ENCODE measurements at places on chromosomes 2 and 18.

GRCh38 chr18:10044054-10044453, 130.2 kb downstream of the VAPA start:
- no peak for DNase-seq

DNA sequence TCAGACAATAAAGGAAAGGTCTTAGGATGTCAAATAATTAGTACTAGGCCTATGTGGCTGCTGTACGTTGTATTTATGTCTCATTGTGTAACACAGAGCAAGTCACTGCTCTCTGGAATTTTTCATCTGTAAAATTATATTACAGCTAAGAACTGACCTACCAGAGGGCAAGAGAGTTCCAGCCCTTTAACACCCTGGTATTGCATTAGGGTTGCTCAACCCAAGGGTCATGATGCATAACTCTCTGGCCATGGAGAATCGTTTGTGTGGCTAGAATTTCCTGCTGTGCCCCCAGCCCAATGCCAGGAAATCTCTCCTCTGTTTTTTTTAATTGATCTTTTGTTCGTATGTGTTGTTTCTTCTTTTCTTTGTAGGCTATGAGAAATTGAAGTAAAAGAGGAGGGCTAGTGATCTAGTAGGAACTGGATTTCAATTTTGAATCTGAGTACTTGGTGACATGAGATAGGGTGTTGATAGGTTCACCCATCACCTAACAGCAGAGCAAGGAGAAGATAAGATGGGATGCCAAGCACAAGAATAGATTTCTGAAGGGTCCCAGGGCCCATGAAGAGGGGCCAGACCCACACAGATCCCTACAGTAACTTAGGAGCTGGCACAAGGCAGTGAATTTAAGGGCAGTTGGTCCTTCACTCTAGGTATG, 571.2 kb upstream of the TNP1 start:
- no peak for DNase-seq

- no peak for DNase-seq
These were observed 348.9 kb downstream of the HRH4 start for GRCh38 chr18:24809173-24809950.

GRCh38 chr2:9297156-9297555, 90.5 kb downstream of the ASAP2 start:
- DNase-seq: no peak

DNA sequence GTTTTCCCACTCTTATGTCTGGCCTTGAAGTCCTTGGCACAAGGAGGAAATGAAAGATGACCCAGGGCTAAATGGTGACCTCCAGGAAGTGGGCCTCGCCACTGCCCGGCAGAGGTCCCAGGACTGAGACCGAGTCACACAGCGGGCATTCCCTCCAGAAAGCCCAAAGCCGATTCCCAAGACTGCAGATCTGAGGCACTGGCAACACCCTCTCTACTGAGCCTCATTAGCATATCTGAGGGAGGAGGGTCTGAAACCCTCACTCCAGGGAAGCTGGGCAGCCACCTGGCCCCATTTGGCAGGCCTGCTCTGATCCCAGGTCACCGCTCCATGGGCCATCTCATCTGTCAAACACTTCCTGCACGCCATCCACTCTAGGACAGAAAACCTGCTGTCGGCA, 29.1 kb downstream of the FAM178B start:
- DNase-seq: no peak

DNA sequence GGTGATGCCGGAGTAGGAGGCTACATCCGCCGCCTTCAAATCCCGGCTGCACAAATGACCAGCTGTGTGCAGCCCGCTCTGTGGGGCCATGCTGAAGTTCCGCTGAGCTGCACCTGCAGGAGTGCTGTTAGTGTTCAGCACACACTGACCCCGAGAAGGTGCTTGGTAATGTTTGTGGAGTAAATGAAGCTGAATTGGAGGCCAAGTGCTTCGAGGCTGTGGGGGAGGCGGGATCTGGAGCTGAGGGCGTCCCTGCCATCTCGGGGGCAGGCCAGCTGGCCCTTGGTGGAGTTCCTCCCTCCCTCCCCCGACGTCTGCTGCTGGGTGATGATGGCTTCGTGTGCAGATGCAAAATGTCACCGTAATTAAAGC, 23.2 kb downstream of the KCNF1 start:
- DNase-seq: no peak

GRCh38 chr2:172921532-172922236, 154.0 kb upstream of the MAP3K20 start:
- DNase-seq: no peak

DNA sequence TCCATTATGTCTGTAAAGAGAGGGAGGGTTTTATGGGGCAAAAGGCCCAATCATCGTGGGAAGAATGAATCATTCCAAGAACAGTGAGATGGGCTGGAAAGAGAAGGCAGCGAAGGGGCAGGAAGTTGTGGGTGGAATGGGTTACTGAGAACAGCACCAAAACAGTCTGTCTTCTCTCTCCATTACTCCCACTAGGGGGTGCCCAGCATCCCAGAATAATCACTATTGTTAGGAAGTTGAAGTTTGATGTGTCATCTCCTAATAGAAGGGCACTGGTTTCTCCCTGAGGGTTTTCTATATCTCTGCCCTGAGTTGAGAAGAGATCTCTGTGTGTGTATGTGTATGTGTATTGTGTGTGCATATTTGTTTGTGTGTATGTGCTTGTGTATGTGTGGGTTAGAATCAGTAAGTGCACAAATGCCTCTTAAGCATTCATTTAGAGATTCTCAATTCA, 76.6 kb upstream of the MAP4K3 start:
- DNase-seq: no peak

DNA sequence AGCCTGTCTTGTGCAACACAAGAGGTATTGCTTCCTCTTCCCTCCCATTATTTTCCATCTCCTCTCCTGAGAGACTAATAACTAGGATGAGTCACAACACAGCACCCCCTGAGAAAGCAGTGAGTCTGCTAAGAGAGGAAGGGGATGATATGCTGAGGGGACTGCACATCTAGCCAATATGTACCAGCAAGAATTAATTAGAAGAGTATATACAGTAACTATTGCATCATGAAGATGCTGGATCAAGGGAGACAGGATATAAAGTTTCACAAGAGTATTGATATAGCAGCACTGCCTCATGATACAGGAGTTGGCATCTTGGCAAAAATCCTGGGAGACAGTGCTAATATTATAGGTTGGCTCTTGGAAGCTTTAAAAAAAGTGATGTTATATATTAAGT, 289.9 kb upstream of the RBMS1 start:
- DNase-seq: no peak

DNA sequence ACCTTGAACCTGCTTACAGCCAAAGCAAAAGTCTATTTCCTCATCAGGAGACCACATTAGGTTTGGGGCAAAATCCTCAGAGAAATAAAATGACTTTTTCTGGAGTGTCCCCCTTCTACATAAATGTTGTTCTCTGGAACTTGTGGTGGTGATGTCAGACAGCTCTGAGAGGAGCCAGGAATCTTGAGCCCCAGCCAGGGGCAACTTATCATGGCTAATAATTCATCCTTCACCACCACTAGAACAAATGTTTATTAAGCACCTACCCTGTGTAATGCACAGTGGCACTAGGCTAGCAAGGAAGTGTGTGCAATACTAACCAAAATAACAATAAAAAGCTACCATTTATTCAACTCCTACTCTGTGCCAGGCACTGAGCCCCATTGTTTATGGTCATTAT, 9.0 kb upstream of the BMP10 start:
- DNase-seq: no peak

GRCh38 chr2:168422584-168422983, 33.5 kb upstream of the CERS6 start:
- DNase-seq: no peak

DNA sequence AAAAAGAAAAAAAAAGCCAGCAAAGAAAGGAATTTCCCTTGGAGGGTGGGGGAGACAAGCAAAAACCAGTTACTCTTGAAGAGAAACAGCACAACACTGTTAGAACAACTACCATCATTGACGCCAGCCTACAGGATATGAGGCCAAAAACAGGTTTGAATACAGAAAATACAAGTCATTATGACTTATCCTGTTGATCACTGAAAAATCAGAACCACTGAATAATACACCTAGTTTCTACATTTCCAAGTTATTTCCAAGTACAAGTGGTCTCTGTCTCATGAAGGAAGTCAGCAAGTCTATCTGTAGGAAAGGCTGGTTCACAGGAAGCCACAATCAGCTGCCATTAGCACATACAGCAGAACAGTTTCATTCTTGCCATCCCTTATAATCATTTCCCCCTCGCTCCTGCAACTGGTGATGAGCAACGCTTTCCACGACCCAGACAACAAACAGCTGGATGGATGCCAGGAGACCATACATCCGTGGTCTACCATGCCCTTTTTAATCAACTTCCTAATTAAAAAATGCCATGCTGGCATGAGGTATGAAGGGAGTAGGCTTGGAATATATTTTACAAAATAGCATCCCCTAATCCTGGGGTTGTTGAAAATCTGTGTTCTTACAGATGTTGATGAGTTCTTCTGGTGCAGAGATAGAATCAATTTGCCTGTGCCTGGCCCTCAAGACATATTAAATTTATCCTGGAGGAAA, 10.4 kb downstream of the MYT1L start:
- no peak for DNase-seq

- no peak for DNase-seq
These were observed 94.1 kb downstream of the HS1BP3 start for GRCh38 chr2:20556756-20557155.

- DNase-seq: no peak
These were observed 181.2 kb downstream of the ATAD2B start for GRCh38 chr2:23745726-23746105.

GRCh38 chr18:76446321-76447257, 48.5 kb downstream of the ZNF516 start:
- DNase-seq: no peak

DNA sequence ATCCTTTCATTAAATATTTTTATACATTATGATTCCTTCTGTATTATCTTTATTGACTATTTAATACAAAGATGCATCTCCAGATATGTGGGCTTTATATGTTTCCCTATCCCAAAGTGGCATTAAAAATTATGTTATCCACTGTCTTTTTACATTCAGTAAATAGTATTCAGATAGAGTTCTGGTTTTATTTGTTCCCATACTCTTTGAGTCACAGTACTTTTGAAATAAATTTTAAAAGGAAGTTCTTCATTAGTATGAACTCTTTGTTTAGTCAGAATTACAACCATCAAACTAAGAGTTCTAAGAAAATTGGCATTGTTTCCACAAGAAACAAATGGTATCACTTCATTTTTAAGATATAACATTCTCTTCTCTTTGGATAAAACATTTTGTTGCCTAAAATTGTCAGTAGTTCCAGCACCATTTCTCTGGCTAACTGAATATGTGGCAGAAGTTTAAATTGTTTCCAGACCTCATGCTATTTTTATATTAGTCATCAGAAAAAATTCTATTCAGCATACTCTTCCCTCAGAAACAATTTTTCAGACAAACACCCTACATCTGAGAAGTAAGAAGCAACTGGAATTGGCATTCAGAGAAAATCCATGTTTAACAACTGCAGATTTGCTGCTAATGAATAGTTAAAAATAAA, 88.5 kb upstream of the COL5A2 start:
- DNase-seq: no peak

GRCh38 chr2:147501968-147502367, 342.9 kb upstream of the ACVR2A start:
- no peak for DNase-seq

DNA sequence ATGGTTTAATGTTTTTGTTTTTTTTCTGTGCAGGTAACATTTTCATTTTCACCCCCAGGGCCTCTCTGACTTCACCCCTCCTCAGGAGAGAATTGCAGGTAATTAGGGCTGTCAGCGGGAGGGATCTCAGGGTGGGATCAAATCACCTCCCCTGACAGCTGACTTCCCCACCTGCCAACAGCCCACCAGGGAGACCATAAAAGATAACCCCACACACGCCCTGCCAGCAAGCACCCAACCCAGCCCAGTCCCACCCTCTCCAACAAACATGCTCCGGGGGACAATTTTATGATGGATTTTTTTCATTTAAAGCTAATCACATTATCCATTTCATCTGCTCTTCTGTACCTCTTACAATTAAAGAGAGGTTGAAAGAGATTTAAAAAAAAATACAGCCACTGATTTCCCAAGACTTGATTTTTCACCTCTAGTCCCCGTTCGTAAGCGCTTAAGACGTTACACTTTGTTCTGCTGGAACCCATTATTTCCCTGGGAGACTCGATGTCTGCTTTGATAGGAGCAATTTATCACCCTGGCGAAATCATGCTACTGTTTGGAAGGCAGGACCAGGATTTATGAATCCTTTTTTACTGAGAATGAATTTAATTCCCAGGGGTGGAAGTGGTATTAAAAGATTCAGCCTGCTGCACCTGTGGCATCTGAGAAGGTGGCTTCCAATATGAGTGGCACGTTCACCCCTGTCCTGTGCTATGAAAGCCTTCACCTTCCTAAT, 232.9 kb upstream of the ID2 start:
- no peak for DNase-seq

DNA sequence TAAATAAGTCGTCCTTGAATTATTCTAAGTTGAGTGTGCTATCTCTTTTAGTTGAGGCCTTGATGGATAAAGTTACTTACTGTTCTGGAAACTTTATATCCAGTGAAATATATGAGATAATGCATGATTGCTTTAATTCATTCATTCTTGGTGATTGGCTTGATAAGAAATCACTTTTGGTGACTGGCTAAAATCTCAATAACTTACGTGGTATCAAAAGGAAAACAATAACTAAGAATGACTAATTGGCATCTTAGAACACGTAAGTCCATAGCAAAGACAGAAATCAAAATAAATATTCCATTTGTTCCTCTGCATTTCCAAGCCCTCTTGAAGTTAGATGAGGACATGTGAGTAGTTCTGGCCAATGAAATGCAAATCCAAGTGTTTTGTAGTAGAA, 251.6 kb downstream of the NUP35 start:
- DNase-seq: no peak

DNA sequence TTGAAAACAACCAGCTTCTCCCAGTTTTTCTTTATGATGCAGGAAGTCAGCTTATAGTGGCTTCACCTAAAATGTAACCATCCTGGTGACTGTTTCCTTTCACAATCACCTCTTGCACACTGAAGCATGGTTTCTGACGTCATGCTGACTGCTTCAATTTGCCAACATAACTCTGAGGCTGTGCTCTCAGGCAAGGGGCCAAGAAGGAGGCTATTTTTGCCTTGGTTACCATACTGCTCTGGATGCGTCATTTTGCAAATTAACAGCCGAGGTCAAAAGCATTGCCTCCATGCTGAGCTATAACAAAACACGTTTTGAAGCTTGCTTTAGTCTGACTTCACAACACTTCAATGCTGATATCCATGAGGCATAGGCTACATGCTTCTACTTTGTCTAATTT, 397.8 kb downstream of the METTL4 start:
- no peak for DNase-seq

DNA sequence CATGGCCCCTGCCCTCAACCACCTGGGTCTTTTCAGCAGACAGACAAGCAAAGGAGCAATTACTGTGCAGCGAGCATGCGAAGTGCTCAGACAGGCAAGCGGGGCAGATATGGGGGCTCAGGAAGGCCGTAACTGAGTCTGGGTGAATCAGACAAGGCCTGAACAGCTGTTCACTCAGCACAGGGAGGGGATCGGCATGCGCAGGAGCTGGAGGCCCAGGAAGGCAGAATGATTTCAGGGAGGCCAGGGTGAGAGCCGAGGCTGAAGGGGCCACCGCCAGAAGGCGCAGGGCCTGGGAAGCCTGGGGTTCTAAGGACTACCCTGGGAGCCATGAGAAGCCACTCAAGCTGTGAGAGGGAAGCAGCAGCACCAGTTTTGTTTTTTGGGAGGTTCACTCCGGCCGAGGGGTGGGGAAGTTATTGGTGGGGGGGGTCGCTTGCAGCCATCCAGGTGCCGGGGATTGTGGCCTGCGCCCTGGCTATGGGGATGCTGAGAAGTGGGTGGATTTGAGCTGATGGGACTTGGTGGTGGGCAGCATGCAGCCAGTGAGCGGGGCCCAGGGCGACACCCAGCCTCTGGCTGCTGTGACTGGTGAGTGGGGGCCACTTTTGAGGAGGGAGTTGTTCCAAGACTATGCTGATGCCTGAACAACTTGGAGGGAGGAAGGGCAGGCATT, 132.2 kb downstream of the TSN start:
- DNase-seq: no peak

All from stimulated activated CD8-positive, alpha-beta memory T cell treated with anti-CD3 and anti-CD28 coated beads, Interleukin-7, amount 100 ng/mL, for 1 hour (primary cell).